ENCODE measurements at places on chromosomes 6 and 20.

DNA sequence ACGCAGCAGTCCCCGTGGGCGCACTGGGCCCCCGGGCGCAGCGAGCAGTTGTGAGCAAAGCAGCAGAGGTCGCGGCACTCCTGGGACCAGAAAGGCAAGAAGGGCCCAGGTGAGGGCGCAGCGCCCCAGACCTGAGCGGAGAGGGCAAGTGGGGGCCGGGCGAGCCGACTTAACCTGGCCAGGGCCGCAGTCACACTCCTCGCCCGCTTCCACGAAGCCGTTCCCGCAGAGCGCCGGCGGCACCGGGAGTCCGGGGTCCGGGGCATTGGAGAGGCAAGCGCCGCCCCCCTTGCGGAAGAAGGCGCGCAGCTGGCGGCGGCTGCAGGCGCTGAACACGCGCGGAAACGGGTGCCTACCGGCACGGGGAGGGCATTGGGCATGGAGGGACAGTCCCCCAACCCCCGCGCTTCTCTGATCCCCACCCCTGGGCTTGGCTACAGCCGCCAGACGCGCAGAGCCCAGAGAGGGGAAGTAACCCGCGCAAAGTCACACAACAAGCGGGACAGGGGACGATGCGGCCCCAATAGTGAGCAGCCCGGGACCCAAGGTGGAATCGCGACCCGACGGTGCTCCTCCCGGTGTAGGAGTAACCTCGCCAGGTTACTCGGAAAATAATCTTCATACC lies 9.2 kb downstream of the ADAM33 start:
- no peak overlapping the region for H3K27ac ChIP-seq
- no peak overlapping the region for H3K4me3 ChIP-seq
- no peak for DNase-seq
- peaks cover 31% of the 10 kb centered on the region for H3K27me3 ChIP-seq
- H3K36me3 ChIP-seq: no peaks in the 10 kb centered on the region

DNA sequence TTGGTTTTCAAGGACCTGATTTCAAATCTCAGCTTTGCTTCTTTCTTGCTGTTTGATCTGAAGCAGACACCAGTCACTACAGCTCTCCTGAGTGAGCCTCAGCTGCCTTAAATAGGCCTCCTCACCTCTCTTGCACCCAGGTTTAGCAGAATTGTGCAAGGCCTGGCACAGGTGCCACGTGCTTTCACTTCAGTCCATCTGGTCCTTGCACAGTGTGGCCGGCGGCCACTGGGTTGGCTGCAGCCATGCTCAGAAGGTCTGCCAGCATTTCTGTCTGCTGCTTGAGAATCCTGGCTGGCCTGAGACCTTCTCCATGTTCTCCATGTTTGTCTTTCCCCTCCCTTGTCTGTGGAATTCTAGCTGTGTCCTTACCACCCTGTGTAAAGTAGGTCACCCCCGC lies 14.5 kb upstream of the DAAM2 start:
- DNase-seq: no peak
- H3K4me1 ChIP-seq: no peaks in the 10 kb centered on the region
- H3K27ac ChIP-seq: no peak overlapping the region
- H3K4me3 ChIP-seq: no peak overlapping the region
- H3K36me3 ChIP-seq: no peaks in the 10 kb centered on the region
- no peaks in the 10 kb centered on the region for H3K27me3 ChIP-seq

DNA sequence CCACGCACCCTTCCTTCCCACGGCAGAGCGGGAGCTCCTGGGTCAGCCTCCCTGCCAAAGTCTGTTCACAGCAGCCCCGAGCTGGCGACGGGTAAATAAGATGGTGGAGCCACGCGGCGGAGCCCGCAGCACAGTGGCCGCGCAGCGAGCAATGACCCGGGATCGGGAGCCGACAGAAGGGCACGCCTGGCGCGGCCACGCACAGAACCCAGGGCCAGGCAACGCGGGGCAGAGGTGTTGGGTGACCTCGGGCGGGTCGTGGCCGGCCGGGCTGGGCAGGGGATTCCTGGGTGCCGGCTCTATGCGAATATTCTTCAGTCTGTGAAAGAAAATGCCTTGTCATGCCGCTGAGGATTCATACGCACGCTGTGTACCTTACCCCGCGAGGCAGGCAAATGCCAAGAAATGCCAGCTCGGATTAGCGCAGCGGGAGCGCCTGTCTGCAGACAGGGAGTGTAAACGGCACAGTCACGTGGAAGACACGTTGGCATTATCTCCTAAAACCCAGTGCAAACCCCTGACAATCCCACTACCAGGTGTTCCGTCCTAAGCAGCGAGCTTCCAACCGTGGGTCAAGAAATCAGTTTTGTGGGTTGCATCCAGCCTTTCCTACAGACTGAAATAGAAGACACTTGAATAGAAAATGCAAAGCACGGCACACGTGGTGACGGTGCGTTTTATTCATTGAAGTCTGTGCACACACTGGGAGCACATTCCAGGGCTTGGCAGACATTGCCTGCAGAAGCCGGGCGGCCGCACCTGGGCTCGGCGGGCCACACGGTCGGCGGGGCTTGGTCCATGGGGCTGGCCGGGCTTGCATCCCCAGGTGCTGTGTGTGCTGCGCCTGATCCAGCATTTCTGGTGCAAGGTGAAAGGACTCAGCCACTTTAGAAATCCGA lies 18.3 kb downstream of the CHRNA4 start:
- H3K4me3 ChIP-seq: no peak overlapping the region
- no peaks in the 10 kb centered on the region for H3K36me3 ChIP-seq
- no peak overlapping the region for H3K27ac ChIP-seq
- no peak for DNase-seq
- no peaks in the 10 kb centered on the region for H3K4me1 ChIP-seq

DNA sequence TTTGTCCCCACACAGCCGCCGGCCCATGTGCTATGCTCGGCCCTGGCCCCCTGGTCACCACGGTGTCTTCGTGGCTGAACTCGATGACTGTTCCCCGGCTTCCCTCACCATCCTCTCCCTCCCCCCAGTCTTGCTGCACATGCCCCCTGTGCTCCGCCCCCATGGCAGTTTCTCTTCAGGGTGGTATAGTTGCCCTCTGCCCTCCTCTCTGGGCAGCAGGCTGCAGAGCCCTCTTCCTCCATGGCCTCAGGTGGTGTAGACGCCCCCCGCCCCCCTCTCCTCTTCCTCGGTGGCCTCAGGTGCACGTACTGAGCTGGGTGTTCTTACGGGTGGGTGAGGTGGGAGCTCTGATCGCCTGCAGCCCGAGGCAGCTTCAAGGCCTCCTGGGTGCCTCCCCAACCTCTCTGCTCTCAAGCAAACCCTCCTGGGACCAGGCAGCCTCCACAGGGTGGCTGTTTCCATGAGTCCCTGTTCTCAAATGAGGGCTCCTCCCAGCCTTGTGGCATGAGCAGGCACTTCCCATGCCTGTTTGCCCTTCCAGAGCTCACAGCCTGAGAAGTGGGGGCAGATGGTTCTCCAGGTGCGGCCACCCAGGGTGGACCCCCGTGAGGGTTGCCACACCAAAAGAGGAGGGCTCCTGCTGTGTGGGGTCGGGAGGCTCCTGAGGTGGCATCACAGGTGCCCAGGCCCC lies 24.8 kb downstream of the COL20A1 start:
- DNase-seq: no peak
- no peaks in the 10 kb centered on the region for H3K4me1 ChIP-seq
- no peaks in the 10 kb centered on the region for H3K36me3 ChIP-seq

GRCh38 chr6:168641446-168641845 lies 200.5 kb downstream of the SMOC2 start:
- no peaks in the 10 kb centered on the region for H3K36me3 ChIP-seq
- no peaks in the 10 kb centered on the region for H3K4me1 ChIP-seq
- no peak for DNase-seq
- no peak overlapping the region for H3K27ac ChIP-seq
